ENCODE measurements at places on chromosomes 11 and 22.

GRCh38 chr11:119659971-119660723, 68.9 kb downstream of the NECTIN1 start:
- no peak for DNase-seq

DNA sequence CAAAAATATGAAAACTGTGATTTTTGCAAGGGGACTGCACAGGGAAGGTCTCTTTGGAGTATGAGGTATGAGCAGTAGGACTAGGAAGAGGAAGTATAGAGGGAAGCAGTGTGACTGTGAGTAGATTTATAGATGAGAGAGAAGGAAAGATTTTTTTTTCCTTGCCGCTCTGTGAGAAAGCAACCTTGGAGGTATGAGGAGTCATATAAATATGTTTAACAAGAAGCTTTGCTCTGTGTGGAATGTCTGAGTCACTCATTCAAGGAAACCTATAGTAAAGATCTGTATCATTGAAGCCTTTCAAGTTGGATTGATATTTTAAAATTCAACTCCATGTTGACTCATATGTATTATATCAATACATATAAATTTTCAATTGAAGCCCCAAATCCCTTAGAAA, 26.2 kb downstream of the DNHD1 start:
- no peak for DNase-seq

DNA sequence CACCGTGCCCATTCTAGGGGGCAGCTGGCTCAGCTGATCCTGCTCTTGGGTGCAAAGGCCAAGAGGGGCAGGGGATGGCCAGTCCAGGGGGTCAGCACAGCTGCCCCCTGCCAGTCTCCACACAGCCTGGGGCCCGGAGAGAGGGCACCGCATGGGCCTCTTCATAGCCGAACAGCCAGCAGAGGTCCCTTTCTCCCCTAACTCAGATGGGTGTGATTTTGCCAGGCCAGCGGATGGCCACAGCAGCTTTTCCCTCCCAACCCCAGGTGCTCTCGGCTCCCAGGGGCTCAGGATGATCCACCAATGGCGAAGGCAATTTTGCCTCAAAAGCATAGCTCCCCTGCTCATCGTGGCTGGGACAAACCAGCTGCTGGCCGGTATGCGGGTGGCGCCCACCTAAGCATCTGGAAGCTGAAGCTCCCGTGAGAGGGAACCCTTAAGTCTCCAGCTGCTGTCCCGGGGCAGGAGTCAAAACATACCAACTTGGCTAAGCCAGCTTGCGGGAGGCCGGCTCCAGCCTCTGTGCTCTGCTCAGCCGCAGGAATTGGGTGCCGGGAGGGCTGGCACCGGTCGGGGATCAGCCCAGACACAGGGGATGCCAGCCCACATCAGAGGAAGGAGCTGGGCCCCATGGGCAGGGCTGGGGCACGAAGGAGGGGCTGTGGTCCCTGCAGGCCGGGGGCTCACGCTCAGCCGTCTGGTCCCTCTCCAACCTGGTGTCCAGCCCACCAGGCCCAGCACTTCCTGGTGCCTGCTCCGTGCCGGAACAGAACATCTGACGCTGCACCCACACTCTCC, 30.5 kb upstream of the GNB1L start:
- no peak for DNase-seq

DNA sequence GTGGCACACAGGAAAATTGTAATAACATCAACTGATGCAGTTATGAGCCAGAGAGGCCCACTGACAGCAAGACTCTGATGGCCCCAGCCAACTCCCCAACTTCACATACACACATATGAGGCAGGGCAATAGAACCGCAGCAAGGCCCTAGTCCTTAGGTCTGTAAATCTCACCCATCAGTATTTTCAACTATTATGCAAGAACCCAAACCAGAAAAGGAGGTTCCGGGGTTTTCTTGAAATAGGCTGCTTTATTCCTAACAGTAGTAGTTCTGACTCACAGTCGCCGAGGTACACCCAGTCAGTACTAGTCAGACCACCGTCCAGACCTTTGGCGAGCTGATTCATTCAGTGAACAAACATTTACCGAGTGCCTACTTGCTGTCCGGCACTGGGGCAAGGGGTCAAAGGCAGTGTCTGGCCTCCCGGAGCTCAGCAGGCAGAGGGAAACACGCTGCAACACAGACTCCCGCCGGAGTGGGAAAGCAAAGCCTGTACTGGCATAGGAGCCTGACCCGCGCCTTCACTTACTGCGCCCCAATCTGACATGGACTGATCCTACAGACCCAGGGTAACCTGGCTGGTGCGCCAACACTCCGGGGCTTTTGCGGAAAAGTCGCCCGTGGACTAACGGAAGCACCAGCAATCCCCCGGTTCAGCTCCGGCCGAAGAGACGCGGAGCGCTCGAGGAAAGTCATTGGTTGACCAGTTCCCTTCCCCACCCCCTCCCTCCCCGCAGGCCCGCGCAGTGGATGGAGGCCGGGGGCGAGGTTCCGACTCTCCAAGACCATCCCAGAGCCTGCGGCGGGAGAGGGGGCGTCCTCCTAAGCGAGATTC, 1.3 kb downstream of the PLEKHA7 start:
- DNase-seq = no peak

DNA sequence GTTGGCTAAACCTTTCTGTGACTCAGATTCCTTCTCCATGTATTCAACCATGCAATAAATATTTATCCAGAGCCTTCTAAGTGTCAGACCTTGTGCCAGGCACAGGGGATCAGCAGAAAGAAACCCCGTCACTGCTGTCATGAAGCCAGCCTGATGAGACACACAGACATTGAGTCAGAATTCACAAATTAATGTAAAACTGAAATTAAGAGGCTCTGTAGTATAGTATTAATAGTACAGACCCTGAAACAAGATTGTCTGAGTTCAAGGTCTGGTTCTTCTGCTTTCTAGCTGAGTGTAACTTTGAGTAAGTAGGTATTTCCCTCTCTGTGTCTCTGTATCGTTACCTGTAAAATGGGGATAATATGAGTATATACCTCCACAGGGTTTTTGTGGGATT, 46.9 kb downstream of the ME3 start:
- DNase-seq = no peak

GRCh38 chr22:37557321-37558001, 2.8 kb upstream of the CDC42EP1 start:
- DNase-seq = no peak

GRCh38 chr11:120404495-120404894, 68.3 kb downstream of the ARHGEF12 start:
- no peak for DNase-seq

Measured in NK-92 treated with Interleukin-12 subunit alpha and Interleukin-12 subunit beta, amount 100 ng/mL, for 24 hours (cell line).